Esophagus mucosa (tissue), 1 donor: ENCODE measurements at places on chromosomes 2 and 18.

DNA sequence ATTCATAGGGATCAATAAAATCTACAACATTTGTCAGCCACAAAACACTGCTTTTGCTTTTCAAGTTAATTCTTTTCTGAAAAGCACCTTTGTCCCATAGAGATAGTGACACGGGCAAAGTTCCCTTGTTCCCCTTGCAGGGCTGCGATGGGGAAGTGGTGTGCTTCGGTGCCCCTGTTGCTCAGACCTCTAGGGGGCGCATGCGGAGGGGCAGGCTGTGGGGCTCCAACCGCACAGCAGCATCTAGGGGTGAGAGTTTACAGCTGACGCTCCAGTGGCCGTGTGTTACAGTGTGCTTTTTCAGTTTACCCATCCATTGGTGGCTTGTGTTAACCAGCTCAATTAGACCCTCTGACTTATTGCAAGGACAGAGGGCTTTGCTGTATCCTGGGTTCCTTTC, 1432.2 kb upstream of the ACVR2A start:
- no peak for ATAC-seq

DNA sequence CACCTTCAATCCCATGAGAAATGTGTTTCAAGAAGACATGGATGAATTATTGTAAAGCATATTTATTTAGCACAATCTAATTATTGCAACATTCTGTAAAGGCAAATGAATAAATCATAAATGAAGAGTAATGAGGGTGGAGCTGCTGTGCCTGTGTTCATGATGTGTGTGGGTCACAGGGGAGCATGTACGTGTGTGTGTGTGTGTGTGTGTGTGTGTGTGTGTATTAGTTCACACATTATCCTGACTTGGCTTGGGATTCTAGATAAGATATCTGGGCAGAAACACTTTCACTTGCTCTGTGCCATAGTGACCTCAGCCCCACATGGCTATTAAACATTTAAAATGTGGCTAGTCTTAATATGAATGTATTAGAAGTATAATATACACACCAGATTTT, 361.8 kb downstream of the ALK start:
- no peak for ATAC-seq

DNA sequence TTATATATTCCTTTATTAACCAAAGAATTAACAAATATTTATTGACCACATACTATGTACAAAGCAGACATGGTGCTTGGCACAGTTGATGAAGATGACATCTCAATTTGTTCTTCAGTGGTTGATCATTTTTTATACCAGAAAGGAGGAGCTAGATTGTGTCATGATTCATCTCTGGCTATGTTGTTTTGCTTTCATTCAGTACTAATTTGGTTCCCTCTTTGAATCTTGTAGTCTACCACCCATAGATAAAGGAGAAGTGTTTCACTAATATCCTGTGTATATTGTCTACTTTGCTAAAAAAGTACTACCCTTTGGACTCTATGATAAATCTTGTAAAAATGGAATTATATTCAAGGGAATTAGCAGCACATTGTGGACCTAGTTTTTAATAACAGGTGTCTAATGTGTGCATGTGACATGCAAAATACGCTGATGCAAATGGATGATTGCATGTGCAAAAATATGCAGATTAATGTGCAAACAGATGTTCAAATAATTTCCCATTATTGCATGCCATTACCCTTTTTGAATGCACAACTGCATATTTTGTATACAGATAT, 313.2 kb upstream of the ZEB2 start:
- ATAC-seq = no peak

- ATAC-seq = no peak
Observed at GRCh38 chr2:128446874-128447537, 128.3 kb upstream of the HS6ST1 start.

DNA sequence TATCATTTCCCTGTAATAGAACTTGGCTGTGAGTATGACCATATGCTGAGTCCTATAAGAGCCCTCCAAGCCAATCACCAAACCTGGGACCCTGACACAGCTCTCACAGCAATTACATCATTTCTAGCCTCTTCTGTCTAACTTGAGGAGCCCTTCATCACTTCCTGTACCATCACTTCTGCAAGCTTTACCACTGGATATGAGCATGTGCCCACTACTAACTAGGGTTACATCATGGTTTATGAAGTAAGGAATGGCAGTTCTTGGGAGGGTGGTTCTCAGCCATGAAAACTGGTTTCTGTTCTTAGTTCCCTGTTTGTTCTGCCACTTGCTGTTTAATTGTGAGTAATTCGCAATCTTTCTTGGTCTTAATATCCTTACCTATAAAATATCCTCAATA, 31.0 kb upstream of the EPB41L3 start:
- no peak for ATAC-seq

DNA sequence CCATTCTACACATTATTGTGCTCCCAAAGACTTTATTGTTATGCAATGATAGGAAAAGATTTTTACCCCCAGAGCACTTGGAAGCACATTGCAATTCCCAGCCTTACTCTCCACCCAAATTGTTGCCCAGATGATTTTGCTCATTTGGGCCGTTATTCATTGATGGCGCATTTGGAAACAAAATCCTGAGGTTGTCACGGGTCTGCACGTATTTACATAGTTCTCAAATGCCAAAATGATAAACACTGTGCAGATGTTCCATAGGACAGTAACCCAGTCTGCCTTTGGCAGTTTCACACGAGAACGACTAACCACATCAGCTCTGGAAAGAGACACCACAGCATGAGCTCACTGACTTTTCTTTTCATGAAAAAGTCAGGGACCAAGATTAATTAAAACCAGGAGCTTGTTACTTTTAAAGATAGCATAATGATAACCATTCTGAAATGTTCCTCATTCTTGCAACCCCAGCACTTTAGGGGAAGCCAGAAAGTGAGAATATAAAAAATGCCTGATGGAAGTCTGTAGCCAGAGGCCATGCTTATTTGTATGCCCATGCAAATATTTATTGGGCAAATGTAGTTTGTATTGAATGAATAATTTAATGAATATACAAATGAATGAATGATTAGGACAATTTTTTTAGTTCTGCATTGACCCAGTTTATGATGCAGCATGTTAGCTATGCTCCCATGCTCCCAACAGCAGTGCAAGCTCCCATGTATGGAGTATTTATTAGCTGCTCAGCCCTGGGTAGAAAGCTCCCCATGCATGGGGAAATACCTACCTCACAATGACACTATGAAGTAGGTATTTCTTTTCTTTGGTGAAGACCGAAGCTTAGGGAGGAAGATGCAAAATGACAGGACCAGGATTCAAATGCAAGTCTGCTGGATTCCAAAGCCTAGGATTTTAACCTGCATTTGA, 84.6 kb downstream of the MAIP1 start:
- ATAC-seq = no peak

- no peak for ATAC-seq
Observed at GRCh38 chr2:182784058-182784706, 68.1 kb downstream of the DNAJC10 start.

- ATAC-seq = no peak
Observed at GRCh38 chr2:27929916-27930486, 39.5 kb downstream of the BABAM2 start.

- ATAC-seq = no peak
Observed at GRCh38 chr2:95374029-95374428, 28.5 kb upstream of the FAHD2A start.

- ATAC-seq = no peak
Observed at GRCh38 chr2:200199005-200199404, 107.5 kb upstream of the SPATS2L start.

DNA sequence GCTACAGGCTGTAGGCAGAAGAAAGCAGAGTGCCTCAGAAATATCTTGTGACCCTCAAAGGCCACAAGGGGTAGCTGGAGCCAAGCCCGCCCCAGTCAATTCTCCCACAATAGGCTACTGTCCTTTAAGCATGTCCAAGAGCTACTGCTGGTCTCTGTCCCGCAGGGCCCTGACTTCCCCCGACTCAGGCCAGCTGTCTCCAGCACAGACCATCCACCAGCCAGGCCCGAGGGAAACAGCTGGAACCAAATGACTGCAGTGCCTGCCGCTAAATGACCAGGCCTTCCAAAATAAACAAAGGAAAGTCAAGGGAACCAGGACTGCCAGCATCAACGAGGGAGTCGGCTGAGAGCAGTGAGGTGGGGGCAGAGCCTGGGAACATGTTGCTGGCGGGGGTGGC, 36.7 kb downstream of the MCFD2 start:
- no peak for ATAC-seq

GRCh38 chr18:73060666-73061288, 193.0 kb upstream of the NETO1 start:
- ATAC-seq = no peak

GRCh38 chr2:181851726-181852125, 39.8 kb upstream of the ITPRID2 start:
- no peak for ATAC-seq

DNA sequence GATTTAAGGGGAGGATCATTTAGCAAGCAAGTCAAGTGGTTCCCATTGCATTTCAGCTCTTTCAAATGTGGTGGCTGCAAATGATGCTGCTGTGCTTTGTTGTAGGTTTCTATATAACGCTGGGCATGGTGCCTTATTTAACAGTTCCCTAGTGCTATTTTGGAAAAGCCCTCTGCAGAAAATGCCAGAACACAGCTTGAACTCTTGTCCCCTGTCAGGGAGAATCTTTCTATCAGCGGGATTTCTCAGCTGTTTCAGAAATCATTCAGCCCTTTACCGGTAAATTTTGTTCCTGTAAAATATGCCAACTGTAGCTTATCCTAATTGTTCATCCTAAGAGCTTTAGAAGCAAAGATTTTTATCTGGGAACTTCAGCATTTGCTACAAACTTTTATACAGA, 77.8 kb upstream of the DTNA start:
- no peak for ATAC-seq

- no peak for ATAC-seq
Observed at GRCh38 chr2:75716406-75716805, 5.7 kb upstream of the GCFC2 start.

GRCh38 chr2:144937910-144938709, 418.2 kb upstream of the ZEB2 start:
- no peak for ATAC-seq

DNA sequence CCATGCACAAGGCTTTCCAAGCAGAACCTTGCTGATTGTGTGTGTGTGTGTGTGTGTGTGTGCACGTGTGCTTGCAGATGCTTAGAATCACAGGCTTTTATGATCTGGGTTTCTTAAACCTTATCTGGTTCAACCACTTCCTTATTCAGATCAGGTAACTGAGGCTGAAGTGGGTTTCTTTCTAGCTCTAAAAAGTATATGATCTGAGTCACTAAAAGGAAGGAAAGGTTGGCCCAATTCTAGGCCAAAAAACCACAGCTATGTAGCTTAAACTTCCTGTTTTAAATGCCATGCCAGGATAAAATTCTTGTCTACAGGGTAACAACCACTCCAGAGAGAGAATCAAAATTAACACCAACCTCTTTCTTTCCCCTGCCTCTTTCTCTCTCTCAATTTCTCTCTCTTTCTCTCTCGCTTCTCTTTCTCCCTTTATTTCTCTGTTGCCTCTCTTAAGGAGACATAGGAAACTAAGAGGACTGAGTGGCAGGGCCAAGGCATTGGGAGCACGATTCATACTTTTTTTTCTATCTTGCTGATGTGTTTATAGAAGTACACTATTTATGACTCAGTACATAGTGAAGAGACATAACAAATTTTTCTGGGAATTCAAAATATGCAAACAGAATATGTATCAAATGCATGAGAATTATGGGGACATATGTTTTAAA, 140.3 kb downstream of the TRIB2 start:
- ATAC-seq = peak; percentile 32

DNA sequence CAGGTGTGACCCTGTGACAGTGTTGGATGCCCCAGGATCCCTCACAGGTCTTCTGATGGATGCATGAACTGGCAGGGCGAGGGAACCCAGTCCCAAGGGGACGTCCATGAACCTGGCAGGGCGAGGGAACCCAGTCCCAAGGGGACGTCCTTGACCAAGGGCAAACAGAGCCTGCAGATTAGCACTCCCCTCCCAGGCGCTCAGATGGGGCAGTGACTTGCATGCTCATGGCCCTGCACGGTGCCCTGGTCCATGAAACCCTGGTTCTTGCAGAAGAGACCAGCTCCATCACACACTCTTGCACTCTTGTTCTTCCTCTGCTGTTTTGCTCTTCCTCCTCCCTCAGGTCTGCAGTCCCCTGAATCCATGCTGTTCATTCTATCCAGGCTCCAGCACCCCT, 192.7 kb downstream of the GALR1 start:
- no peak for ATAC-seq

GRCh38 chr2:57876313-57876712, 170.3 kb upstream of the VRK2 start:
- ATAC-seq = no peak

- ATAC-seq = peak; percentile 57
Observed at GRCh38 chr2:186348200-186348599, 137.9 kb upstream of the ZC3H15 start.

DNA sequence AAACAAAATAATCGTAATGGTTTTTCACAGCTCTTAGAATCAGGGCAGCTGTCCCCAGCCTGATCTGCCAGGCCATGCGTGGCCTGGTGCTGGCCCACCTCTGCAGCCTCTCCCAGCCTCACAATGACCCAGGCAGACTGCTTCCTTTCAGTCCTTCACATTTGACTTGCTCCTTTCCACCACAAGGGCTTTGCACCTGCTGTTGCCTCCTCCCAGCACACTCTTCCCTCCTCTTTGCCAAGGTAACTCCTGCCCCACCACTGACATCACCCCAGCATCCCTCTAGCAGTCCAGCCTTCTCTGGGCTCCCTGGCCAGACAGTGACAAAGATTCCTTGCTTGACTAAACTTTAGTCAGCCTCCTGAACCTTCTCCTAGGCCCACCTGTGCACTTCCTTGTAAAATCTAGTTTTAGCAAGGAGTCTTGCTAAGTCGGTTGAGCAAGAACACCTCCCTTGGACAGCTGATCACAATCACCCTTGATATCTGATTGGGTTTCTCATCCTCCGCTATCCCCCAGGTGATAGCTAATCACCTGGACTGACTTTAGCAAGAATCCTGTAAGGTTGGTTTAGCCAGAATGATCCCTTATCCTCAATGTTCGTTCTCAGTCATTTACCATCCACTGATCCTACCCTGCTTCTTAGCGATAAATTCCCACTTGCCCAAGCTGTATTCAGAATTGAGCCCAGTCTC, 16.2 kb upstream of the RAB11FIP5 start:
- ATAC-seq = no peak

GRCh38 chr2:227716501-227716900, 1.3 kb downstream of the SLC19A3 start:
- no peak for ATAC-seq

GRCh38 chr2:16038621-16039020, 98.3 kb downstream of the MYCN start:
- ATAC-seq = no peak

DNA sequence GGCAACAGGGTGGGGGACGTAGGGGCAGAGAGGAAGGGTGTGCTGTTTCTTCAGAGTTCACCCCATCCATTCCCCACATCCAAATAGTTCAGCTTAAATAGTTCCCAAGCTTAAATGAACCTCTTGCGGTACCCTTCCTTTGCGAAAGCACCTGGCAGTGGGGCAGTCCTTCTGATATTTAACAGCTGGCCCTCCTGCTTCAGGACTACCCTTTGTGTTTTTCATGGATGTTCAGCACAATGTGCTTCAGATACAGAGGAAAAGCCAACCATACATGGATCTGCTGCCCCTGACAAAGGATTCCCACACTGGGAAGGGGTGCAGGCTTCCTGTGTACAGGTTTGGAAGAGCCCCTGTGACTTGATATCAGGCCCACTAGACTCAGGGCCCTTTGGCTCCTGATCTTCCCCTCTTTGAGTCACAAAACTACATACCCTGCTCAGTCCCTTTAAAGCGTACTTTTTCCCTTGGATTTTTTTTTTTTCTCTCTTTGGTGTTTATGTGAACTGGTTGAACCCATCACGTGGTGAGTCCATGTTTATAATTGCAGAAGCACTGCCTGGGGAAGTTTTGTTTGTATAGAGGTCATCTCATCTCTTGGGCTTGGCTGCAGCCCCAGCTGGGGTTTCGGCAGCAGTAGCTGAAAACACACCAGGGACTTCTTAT, 45.3 kb upstream of the IGFBP5 start:
- ATAC-seq = no peak

GRCh38 chr18:46322941-46323340, 218.8 kb downstream of the HAUS1 start:
- ATAC-seq = no peak
